Esophagus squamous epithelium (tissue), 5 donors: ENCODE measurements at places on chromosomes 4 and X.

DNA sequence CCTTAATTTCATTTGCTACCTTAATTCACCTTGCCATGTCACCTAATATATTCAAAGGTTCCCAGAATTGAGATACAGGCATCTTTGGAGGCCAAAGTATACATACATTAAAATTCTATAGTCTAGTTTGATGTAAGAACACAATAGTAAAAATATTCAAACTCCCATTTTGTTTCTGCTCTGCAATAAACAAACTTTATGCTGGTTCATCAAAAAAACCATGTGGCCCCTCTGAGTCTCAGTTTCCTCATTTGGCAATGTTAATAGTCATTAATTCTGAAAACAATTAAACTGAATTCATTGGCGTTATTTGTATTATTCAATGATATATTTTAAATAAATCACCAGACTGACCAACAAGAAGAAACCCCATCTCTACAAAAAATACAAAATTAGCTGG is 639.4 kb upstream of the INTU start:
- DNase-seq = no peak

DNA sequence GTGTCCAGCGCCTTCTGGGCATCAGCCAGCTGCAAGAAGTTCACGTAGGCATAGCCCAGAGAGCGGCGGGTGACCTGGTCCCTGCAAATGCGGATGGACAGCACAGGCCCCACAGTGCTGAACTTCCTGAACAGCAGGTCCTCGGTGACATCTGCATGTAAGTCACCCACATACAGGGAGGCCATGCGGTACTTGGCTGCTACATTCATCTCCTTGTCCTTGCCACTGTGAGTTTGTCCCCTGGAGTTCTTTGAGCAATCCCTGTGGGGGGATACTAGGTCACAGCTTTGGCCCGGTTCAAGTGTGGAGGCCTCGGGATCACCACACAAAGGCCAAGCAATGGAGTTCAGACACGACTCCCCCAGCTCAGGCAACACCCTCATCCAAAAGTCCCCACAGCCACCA is 776 bp downstream of the PABPC4L start:
- DNase-seq = no peak

- no peak for DNase-seq
Measured at GRCh38 chr4:96787766-96788165, 947.9 kb downstream of the PDHA2 start.

DNA sequence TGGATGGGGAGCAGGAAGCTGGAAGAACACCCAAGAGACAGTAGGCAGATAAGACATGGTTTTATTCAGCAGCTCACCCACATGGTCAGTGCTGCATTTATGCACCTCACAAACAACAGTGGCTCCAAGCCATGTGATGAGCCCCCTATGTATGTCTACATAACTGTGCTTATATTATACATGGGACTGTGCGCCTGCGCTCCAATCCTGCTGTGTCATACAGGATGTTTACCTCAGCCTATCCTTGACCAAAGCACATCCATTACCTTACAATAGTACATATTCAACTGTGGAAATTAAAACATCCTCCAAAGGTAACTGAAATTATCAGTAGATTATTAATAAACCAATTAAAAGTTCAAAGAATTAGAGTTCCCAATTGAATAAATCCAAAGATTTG is 44.1 kb upstream of the SGMS2 start:
- DNase-seq = no peak

DNA sequence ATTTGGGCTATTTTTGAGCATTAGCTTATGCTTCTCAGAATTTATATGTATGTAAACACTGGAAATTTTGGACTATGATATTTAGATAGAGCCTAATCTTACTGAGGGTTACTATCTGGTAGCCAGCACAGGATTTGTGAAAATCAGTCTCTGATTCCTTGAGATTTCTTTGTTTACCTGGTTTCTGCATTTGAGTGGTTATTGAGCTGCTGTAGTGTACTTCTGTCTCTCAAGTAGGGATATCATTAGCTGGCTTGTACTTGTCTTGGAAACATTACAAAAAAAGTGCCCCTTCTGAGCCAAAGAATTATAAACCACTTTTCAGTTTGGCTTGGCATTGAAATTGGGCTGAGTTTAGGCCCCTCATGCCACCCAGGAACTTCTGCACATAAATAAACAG is 49.7 kb downstream of the TLL1 start:
- no peak for DNase-seq

DNA sequence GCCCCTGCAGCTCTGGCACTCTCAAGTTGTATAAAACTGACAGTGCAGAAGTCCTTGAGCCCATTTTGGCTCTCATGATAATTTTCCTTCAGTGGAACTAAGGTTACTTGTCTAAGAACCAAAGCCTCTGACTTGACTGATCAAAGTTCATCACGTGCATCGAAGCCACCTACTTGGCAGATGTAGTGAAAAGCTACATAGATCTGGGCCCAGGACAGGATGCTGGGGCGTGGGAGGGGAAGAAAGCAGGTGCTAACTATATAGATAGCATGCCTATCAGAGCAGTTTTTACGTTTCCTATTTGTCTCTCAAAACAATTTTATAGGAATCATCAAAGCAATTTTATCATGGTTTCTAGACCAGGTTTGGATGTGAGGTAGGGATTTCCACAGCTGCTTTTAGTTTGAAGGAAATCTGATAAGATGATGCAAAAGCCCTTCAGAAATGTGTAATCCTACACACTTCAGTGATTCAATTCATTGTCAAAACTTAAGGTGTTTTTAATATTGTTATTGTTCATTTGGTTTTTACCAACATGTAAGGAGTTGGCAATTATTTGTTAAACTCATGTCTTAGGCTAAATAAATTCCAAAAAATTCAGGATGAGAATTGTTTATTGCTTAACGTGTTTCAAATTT is 1.2 kb upstream of the CD40LG start:
- no peak for DNase-seq

DNA sequence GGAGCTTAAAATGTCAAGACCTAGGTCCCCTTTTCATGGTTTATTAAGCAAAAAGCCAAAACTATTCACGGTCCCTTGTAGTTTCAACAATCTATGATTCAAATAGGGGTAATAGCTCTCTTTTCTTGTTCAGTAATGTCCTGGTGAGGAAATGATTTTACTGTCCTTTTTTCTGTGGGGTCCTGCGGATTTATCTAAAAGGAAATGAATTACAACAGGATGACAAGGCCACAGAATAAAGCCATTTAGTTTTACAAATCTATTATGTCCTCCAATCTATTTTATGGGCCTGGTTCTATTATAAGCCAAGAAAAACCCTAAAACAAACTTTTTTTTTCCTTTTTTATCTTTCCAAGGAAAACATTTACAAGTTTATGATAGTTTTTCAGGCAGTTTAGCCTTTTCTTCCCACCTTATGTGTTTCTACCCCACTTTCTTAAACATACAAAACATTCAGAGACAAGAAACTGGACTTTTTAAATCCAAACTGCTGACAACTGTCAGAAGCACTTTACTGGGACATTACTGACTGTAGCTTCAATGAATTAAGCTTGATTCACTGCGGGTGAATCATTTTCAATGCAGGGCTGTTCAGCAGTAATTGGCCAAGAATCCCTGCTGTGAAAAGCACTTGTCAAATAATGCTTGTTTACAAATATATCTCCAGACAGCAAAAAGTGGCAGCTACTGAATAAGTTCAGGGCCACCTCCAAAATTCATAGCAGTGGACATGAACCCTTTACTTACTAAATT is 4.3 kb downstream of the EPHA5 start:
- no peak for DNase-seq

- no peak for DNase-seq
Measured at GRCh38 chrX:149648932-149649331, 17.3 kb upstream of the TMEM185A start.

DNA sequence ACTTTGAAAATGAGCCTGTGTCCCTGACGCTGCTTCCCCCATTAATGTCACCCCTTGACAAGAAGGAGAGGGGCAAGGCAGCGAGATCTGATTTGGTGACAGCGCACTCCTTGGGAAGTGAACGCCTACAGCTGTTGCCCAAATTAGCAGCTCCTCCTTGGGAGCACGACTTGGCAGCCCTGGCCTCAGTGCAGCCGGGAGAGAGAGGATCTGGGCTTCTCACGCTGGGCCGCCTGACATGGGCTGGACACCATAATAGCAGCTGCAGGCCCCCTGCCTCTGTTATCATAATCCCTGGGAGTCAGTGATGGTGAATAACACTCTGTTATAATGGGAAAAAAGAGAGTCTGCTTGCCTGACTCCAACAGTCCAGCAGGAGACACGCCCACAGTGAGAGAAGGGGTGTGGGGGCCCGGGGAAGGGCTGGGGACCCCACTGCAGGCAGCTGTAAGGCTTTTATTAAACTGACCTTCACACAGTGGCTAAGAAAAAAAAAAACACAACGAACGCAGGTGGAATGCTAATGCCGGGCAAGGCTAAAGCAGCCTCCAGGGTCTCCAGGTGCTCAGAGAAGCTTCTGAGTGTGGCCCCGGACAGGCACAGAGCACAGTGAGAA is 73.3 kb downstream of the PSAPL1 start:
- DNase-seq = no peak

DNA sequence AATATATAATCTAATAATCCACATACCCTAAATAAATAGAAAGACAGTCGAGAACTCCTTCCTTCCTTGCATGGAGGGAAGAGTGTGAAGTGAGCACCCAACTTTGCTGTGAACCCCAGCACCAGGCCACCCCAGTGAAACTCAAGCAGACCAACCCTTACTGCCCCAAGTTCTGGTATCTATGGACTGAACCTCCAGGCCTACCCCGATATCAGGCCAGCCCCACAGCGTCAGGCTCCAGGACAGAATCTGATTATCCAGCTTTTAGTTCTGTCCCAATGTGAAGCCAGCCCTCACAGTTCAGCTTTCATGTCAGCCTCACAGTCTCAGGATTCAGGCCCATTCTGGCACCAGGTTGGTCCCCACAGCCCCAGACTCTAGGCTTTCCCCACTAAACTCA is 1617.2 kb upstream of the AGA start:
- DNase-seq = no peak
